Transverse colon (tissue), 4 donors: ENCODE measurements at places on chromosomes 5 and 9. TPM values are rescaled to one million over a fixed set of nuclear protein-coding genes. Genes with fewer than 3 reads are reported as not detected.
A peak's percentile ranks its signal among the peaks of the same experiment; 100 is the strongest.

DNA sequence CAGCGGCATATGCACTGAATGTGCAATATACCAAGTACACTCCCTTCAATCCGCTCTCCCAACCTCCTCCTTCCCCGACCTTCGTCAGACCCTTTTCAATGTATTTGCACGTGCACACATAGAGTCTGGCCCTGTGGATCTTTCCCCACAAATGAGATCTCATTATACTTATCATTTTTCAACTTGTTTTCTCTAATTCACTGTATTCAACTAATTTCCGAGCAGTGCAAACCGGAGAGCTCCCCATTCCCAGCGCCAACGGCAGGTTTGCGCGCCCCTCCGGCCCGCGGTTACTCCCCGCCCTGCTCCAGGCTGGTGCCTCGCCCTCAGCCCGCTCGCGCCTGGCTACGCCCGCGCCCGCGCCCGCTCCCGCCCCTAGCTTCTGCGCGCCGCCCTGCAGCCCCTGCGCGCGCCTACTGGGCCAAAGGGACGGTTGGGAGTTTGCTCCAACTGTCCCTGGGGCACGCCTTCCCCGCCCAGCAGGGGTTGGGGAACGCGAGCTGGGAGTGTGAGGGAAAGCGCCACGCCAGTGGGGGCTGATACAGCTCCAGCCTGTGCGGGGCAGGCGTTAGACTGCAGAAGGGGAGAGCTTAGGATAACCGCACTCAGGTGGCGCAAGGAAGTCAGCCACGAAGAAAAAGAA lies 3.3 kb upstream of the CDC20B start:
- H3K27ac ChIP-seq = no peak overlapping the region
- H3K4me3 ChIP-seq = peak overlapping the region; percentile 23
- peak; percentile 83 for DNase-seq
- peaks cover 94% of the 10 kb centered on the region for H3K27me3 ChIP-seq
- peaks cover 9% of the 10 kb centered on the region for H3K4me1 ChIP-seq
- H3K36me3 ChIP-seq = no peaks in the 10 kb centered on the region

DNA sequence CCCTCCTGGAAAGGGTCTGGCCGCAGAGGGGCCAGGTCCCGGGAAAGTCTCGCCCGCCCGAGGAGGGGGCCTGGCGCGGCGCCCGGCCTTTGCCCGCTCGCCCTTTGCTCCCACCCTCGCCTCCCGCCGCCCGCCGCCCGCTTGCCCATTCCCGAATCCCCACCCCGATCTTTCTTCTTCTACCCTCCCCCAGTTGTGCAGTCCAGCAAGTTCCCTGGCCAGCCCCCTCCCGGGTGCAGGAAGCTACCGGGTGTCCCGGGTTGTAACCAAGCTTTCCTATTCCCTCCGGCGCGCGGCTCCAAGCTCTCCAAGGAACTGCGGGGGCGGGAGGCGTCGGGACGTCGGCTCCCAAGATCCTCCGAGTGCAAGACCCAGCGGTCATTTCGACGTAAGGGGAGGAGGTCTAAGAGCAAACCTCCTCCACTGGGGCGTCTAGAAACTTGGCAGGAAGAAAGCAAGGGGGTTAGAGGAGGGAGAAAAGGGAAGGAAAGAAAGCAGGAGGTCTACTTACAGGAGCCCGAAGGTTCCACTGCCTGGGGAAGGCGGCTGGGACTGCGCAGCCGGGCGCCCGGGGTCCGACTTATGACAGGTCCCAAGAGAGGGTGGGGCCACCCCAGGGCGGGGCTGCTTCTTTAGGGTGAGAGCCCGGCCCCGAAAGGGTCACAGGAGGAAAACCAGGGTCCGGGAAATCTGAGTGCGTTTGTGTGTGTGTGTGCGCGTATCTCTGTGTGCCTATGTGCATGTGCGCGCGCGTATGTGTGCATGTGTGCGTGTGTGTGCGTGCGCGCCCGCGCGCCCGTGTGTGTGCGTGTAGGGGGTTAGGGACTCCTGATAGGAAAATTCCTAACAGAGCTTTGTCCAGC lies at the start of gene PTGR1:
PTGR1 (minus strand) TSS at position 556 of the 863 bp plus-strand sequence. CDS start 2,225 bp downstream, outside the sequence.
- no peaks in the 10 kb centered on the region for H3K4me1 ChIP-seq
- peak within 1 kb of the TSS; percentile 89 for H3K27ac ChIP-seq
- peak; percentile 80 for DNase-seq
- H3K27me3 ChIP-seq = no peaks in the 10 kb centered on the region
- no peaks in the 10 kb centered on the region for H3K36me3 ChIP-seq
- peak within 1 kb of the TSS; percentile 78 for H3K4me3 ChIP-seq

GRCh38 chr5:168557389-168557788 lies 21.8 kb downstream of the PANK3 start:
- DNase-seq = no peak
- no peaks in the 10 kb centered on the region for H3K4me1 ChIP-seq
- peaks cover 60% of the 10 kb centered on the region for H3K36me3 ChIP-seq
- no peak overlapping the region for H3K27ac ChIP-seq

DNA sequence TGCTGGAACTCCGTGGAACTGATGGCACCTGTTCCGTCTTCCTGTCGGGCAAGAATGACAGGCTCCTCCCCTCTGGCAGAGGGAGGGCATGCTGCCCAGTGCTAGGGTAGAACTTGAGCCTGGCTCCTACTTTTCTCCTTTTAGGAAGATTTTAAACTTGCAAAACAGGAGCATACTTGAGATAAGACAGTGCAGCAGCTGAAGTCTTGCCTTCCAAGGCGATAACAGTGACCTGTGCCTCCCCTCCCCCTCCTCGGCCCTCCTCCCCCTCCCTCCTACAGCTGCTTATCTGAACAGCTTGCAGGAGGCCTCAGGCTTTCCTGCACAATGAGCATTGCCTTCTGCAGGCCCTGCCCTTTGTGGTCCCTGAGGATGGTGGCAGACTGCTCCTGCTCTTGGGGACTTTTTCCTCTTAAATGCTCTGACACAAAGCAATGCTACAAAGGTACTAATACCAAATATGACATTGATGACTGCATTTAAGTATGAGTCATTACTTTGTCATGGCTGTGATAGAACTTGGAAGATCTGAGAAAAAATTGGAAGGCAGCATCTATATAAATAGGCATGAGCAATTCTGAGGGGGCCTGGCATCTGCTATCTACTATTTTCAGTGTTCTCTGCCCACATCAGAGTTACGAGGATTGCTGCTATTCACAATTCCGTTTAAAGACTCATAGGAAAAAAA lies 2.0 kb downstream of the GADD45G start:
- no peaks in the 10 kb centered on the region for H3K27me3 ChIP-seq
- H3K4me1 ChIP-seq = peaks cover 37% of the 10 kb centered on the region
- no peaks in the 10 kb centered on the region for H3K36me3 ChIP-seq

GRCh38 chr9:127884427-127884911 lies 7.0 kb upstream of the AK1 start:
- H3K4me3 ChIP-seq = no peak overlapping the region
- no peaks in the 10 kb centered on the region for H3K27me3 ChIP-seq
- H3K27ac ChIP-seq = no peak overlapping the region
- no peak for DNase-seq
- no peaks in the 10 kb centered on the region for H3K4me1 ChIP-seq
- peaks cover 10% of the 10 kb centered on the region for H3K36me3 ChIP-seq

DNA sequence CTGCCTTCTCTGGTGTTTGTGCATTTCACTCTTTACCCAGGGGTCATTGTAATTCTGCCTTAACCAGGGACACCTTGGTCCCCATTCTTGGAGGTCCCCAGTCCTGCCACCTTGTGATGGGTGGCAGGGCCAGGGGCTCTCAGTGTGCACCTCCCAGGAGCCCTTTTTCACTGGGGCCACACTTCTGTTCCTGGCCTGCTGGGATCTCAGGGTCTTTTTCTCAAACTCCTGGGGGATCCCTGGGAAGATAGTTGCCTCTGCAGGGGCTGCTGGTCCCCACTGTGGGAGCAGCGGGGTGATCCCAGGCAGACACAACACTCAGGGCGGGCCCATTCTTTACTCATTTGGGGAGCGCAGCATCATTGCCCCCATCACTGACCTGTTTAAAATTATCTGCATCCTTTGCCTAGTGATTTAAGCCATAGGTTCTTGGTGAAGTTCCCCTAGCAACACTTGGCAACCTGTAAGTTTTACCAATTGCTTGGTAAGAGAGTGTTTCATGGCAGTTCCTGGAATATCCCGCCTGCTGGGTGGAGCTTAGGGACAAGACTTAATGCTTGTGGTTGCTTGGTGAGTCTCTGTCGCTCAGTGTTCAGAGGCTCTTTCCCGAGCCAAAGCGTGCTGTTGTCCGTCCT lies 15.7 kb downstream of the PHF2 start:
- no peak overlapping the region for H3K27ac ChIP-seq
- no peaks in the 10 kb centered on the region for H3K36me3 ChIP-seq
- peaks cover 47% of the 10 kb centered on the region for H3K4me1 ChIP-seq

DNA sequence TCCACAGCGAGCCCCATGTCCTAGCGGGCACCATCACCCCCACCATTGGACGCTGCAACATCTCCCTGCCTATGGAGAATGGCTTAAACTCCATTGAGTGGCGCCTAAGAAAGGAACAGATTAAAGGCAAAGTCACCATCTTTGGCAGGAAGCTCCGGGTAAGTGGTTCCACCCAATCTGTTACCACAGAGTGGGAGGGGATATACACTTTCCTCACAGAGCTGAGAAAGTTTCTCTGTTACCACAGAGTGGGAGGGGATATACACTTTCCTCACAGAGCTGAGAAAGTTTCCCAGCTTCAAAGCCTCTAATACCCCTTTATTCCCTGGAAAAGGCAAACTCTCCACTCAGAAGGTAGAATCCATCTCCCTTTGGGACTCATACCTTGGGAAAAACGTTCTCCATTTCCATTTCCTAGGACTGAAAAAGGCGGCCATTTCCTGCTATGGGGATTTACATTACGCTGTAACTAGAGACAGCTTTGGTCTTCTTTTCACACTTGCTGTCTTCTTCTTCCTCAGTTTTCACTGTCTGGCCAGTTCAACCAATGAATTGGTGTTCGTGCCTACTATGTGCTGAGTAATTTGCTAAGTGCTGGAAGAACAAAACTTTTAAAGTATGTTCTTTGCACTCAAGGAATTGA lies 63.4 kb upstream of the WWC1 start:
- H3K4me3 ChIP-seq = no peak overlapping the region
- H3K4me1 ChIP-seq = no peaks in the 10 kb centered on the region
- H3K36me3 ChIP-seq = no peaks in the 10 kb centered on the region
- H3K27ac ChIP-seq = no peak overlapping the region

DNA sequence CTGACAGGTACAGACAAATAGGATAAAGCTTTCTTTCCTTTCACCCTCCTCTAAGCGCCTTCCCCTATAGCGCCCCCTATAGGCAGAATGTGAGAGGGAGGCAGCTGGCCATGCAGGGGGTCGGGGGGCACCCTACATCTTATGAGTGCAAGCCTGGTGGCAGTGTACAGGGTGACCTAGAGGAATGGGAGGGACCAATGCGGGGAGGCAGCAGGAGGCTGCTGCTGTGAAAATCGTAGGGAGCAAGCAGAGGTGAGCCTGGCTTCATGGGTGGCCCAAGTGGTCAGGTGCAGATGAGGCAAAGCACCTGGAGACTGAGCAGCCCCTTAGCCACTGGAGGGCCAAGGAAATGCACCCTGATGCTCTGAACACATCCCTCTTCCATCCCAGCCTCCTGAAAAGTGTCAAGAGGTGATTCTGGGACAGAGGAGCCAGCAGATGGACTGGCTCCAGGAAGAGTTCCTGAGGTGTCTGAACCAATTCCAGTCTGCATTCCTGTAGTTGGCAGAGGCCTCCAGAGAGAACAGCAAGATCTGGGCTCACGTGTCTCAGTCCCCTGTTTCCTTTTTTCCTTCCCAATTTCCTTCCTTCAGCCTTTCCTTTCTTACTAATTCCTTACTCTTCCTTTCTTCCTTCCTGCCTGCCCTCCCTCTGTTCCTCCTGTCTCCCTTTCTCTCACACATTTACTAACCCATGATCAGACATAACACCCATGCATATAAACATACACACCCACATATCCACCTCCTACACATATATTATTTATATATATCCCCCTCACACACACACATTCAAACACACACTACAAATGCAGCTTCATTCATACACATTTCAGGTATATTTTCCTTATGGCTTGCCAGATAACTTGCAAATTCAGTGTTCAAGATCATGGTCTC lies 32.8 kb upstream of the GALNT10 start:
- H3K27me3 ChIP-seq = no peaks in the 10 kb centered on the region
- no peak for DNase-seq
- no peaks in the 10 kb centered on the region for H3K36me3 ChIP-seq
- no peaks in the 10 kb centered on the region for H3K4me1 ChIP-seq

DNA sequence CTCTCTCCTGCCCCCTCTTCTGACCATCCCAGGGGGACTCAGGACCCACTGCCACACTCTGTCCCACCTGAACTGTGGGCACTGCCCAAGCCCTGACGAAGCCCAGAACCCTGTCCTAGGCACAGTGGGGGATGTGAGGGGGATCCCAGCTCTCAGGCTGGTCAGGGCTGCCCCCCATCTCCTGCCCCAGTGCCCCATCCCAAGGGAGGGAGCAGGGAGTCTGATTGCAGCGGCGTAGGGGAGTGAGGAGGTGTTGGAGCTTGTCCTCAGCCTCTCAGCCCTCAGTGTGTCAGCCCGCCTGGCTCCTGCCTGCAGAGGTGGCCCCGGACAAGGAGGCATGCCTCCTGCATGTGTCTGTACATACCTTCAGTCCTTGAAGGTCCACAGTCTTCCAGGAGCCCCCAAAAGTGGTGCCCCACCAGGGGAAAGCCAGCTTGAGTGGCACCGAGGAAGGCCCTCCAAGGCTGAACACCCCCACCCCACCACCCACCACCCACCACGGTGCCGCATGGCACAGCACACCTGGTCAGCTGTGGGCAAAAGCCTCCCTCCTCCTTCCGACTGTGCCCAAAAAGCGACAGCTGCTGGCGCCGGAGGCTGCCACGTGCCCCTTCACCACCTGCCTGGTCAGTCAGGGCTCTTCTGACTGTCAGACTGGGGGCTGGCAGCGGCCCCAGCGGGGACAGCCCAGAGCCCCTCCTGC lies 930 bp downstream of the SARDH start:
- peak overlapping the region; percentile 24 for H3K4me3 ChIP-seq
- H3K27ac ChIP-seq = no peak overlapping the region

GRCh38 chr5:11734369-11734768 lies 169.9 kb downstream of the CTNND2 start:
- H3K27me3 ChIP-seq = no peaks in the 10 kb centered on the region
- no peaks in the 10 kb centered on the region for H3K4me1 ChIP-seq
- no peak for DNase-seq
- H3K36me3 ChIP-seq = no peaks in the 10 kb centered on the region
- no peak overlapping the region for H3K4me3 ChIP-seq

GRCh38 chr9:133261103-133261752 lies 13.8 kb downstream of the ABO start:
- H3K27me3 ChIP-seq = no peaks in the 10 kb centered on the region
- no peak overlapping the region for H3K4me3 ChIP-seq
- no peaks in the 10 kb centered on the region for H3K4me1 ChIP-seq
- H3K27ac ChIP-seq = no peak overlapping the region
- DNase-seq = no peak

DNA sequence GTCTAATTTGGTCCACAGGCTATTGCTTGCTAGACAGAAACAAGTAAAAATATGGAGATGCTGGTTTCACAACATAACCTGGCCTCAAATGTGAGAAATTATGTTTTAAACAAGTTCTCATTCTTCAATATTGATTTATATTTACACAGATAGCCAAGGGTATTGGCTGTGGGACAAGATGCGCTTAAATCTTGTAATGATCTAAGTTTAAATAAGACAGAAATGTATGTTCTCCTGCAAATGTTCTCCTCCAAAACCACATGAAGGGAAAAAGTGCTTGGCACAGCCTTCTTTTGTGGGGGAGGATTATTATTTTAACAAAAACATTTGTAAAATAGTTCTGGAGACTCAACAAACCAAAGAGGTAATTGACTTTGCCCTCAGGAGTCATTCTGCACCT lies 356.0 kb downstream of the DMAC1 start:
- no peaks in the 10 kb centered on the region for H3K36me3 ChIP-seq
- no peak overlapping the region for H3K27ac ChIP-seq
- H3K4me3 ChIP-seq = no peak overlapping the region
- DNase-seq = no peak
- no peaks in the 10 kb centered on the region for H3K27me3 ChIP-seq
- H3K4me1 ChIP-seq = no peaks in the 10 kb centered on the region

FOXD4 gene
- not detected for total RNA-seq

FSTL4 gene
- total RNA-seq = not detected

PLEKHG4B gene
- not detected for total RNA-seq

TCOF1 gene
- total RNA-seq = 19.2 TPM
